ENCODE measurements at places on chromosomes 13 and 19. TPM values are rescaled to one million over a fixed set of nuclear protein-coding genes. Genes with fewer than 3 reads are reported as not detected.

The ZNF578 gene
- total RNA-seq: 6.5 TPM

The SIGLEC12 gene
- not detected for total RNA-seq

The ACP5 gene
- total RNA-seq: 3.1 TPM

DNA sequence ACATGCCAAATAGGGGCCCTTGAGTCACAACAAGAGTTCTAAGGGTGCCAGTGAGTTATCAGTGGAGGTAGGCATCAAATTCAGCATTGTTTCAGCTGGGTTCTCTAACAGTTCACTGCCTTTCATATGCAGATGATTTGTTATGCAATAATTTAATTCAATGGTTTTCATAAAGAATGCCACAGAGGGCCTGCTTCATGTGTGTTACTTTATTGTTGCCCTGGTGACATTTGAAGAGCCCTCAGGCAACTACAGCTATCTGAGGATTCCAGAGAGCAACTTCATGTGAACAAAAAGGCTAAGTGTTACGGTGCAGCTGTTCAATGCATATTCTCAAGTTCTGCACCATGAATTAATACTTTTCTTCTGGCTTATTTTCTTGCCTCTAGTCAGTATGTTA lies 43.1 kb upstream of the STARD13 start:
- peak; percentile 15 for DNase-seq

GRCh38 chr19:17829855-17830566 lies 8.7 kb upstream of the INSL3 start:
- DNase-seq: peak; percentile 62

GRCh38 chr13:29594710-29595379 lies 643 bp downstream of the SLC7A1 start:
- DNase-seq: no peak

GRCh38 chr13:103926118-103926517 lies 859.9 kb upstream of the SLC10A2 start:
- no peak for DNase-seq

DNA sequence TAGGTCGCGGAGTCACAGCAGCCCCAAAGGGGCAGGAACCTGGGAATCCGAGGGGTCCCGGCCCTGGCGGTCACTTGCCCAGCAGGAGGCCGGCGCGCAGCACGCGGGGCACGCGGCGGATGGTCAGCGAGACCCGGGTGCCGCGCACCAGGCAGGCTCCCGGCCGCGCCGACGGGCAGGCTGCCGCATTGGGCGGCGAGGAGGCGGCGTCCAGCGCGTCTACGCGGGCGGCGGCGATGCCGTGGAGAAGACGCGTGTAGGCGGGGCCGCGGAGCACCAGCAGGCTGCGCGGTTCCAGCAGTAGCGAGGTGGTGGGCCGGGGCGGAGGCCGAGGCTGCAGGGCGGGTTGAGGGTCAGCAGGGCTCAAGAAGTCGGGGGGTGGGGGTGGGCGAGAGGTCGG lies 607 bp upstream of the SYNE4 start:
- no peak for DNase-seq

- DNase-seq: peak; percentile 90
Observed at GRCh38 chr13:30832845-30833332, 73.2 kb upstream of the MEDAG start.

- DNase-seq: no peak
Observed at GRCh38 chr19:48648134-48648533, 2.1 kb upstream of the CA11 start.

DNA sequence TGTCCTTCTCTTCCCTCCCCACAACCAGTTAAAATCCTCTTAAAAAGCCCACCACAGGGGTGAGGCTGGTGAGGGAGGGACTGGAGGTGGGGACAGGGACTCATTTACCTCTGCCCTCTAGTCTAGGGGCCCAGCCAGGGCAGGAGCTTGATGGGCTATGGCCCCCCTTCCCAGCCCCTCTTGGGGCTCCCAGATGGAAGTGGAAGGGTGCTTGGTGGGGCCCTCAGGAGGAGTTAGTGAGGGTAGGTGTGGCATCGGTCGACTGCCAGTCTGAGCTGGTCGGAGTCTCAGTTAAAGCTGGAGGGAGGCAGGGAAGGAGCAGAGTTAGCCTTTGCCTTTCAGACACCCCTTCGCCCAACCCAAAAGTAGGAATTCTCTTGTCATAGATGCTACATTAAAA lies 10.5 kb downstream of the ZNF526 start:
- DNase-seq: no peak

DNA sequence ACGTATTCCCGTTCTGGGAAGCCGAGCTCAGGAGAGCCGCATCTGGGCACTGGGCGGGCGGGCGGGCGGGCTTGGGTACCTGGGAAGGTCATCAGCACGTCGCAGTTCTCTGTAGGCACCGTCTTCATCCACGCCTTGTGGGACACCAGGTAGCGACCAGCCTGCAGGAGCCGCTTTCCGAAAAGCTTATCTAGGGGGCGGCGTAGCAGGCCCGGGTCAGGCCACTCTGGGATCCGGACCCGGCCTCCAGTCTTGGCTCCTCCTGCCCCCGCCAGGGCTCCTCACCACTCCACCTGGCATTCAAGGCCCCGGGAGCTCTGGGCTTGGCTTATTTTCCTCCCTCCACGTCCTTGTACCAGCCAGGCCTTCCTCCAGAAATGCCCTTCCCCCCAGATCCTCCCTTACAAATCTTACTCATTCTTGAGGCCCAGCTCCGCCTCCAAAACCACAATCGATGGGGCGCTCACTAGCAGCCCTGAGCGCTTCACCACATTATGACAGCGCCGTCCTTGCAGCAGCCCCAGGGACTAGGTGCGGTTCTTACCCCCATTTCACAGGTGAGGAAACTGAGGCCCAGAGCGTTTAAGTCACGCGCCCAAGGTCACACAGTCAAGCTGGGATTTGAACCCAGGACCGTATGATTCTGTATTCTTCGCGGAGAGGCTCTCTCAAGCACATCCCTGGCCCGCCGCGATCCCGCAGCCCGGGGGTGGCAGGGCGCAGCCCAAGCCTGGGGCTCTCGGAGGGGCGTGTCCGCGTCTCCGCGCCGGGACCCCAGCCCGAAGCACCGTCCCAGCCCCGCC lies 843 bp downstream of the ANO8 start:
- DNase-seq: peak; percentile 77

- DNase-seq: no peak
Observed at GRCh38 chr19:32532233-32532632, 48.8 kb upstream of the PDCD5 start.

- no peak for DNase-seq
Observed at GRCh38 chr13:59686798-59687394, 476.8 kb downstream of the DIAPH3 start.

GRCh38 chr19:30223866-30224688 lies 148.1 kb upstream of the ZNF536 start:
- no peak for DNase-seq

DNA sequence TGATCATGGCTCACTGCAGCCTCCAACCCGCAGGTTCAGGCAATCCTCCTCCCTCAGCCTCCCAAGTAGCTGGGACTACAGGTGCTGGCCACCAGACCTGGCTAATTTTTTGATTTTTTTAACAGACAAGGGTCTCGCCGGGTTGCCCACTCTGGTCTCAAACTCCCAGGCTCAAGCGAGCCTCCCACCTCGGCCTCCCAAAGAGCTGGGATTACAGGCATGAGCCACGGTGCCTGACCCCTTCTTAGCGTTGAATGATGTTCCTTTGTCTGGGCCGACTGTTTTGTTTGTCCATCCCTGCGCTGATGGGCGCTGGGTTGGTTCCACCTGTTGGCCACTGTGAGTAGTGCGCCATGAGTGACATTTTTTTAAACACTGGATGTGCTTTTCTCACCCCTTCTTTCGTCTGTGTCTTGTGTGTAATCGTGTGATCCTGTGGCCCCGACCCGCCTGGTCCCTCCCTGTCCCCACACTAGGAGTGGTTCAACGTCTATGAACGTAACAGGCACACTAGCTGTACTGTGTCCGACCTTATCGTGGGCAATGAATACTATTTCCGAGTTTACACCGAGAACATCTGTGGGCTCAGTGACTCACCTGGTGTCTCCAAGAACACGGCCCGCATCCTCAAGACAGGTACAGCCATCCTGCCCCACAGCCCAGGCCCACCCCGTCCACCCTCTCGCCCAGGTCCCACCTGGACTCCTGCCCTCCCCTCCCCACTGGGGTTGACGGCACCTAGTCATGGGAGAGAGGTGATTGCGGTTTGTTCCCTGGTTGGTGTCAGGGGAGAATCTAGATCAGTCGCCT lies 15.0 kb upstream of the EMC10 start:
- DNase-seq: peak; percentile 49

- peak; percentile 4 for DNase-seq
Observed at GRCh38 chr19:13588957-13589833, 82.9 kb upstream of the CACNA1A start.

- DNase-seq: peak; percentile 28
Observed at GRCh38 chr13:107545946-107546502, 669.3 kb downstream of the LIG4 start.

Measured in renal cortical epithelial cell (primary cell).